ENCODE measurements at places on chromosomes 2 and 18.

DNA sequence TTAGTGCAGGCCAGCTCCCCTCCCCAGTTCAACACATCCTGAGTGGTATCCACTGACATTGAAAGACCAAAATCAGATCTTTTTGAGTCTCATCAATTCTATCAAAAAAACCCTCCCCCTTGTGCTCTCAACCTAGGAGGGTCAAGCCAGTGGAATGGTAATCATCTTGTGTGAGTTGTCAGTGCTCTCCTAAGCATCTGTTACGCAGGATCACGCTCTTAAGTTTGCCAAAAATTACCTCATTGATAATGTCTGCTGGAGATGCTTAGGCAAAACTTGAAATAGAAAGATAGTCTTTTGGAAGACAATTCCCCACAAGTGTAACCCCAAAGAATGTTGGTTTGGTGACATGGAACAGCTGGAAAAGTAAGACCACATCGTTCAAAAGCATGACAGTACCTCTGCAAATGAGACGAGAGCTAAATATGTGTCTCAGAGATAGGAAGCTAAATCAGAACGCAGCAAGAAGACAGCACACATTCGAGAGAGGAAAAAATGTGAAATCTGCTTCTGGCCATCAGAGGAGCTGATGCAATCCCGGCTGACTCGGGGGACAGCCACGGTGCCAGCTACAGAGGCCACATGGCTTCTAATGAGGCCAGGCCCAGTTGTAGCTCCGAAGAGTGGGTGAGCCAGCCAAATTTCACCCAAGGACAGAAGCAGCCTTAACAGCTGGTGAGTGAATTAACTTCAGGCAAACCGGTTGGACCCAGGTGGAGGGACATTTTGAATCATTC is 753.9 kb downstream of the RNF144A start:
- no peak for DNase-seq

DNA sequence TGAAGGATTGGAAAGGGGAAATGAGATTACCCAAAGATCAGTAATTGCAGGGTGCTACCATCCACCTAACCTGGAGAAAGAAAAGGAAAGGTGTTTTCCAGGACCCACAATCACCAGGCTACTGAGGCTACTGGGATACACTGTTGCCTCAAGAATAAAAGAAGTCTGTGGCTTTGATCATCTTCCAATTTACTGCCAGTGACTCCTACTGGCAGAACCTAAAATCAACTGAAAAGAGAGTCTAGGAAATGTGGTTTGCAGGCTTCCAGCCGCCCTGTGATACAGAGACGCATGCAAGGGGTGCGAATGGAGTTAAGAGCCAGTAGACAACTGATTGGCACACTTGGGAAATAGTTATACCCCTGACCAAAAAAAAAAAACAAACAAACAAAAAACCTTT is 16.6 kb upstream of the TTL start:
- no peak for DNase-seq

DNA sequence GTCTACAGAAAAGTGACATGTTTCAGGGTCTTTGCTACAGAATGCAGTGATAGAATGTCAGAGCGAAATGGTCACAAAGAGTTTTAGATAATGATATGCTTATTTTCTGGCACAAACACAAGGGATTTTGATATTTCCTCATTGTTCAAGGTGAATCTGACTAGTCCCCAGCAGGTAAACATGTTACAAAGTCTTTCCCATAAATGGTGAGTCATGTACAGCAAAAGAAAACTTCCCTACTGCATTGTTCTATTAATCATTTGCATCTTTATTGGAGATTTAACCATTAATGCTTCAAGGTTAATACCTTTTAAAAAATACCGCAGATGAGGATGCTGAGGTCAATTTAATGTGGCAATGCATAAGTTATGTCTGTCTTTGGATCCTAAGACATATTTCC is 19.1 kb upstream of the TRIB2 start:
- DNase-seq: no peak

DNA sequence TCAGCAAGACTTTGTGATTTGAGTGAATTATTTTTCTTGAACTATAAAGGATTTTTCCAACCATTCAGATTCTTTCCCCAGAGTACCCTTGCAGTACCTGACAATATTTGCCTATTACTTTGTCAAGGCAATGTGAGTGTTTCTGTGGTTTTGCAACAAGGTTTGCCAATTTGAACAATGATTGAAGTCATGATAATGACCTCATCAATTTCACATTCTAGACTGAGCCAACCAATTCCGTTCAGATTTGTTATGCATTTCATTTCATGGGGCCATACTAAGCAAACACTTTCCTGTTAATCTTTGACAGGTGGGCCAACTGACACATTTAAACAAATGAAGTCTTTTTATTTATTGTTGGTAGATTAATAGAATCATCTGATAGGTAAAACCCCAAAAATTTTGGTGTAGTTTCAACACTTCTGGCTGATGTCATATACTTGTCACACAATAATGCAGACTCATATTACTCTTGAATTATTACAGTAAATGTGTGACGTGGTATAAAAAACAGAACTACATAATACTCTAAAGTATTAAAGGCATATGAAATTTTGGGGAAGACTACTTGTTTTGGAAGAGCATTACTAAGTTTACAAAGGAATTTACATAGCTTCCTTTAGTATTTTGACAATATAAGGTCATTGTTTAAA is 526.4 kb downstream of the DPP10 start:
- no peak for DNase-seq

DNA sequence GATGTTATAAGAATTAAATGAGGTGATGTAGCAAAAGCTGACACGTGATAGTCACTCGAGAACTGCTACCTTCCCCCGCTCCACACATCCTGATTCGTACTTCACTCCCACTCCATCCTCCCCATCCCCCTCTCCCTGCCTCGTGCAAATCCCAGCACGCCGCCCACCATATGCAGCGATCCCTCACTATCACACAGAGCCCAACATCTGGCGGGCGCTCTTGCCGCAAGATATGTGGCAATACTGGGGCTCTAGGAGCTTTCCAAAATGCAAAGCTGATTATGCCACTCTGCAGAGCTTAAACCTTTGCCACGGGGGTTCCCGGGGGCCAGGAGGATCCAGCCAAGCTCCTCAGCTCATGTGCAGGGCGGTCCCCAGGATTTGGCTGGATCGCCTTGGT is 37.4 kb downstream of the DNMT3A start:
- no peak for DNase-seq

- DNase-seq: no peak
These were observed 1.0 kb downstream of the EPHA4 start for GRCh38 chr2:221571025-221571550.

DNA sequence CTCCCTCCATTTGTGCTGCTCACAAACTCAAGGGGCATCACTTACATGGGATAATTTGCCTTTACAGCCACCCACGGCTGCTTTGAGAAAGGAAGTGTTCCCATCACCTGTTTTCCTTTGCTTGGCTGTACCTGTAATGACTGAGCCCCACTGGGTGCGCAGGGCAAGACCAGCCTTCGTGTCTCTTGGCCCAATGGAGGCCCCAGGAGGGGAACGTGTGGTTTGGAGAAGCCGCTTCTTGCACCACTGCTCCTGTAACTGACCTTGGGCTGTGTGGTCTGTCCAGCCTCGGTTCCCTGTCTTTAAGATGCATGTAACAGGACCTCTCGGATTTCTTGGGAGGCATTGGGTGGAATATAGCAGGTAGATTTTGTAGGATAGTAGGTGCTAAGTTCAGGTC is 41.1 kb downstream of the LDLRAD4 start:
- no peak for DNase-seq

GRCh38 chr18:58128381-58129374 is 84.7 kb downstream of the NEDD4L start:
- no peak for DNase-seq

- no peak for DNase-seq
These were observed 102.4 kb downstream of the TRIB2 start for GRCh38 chr2:12819103-12819475.

DNA sequence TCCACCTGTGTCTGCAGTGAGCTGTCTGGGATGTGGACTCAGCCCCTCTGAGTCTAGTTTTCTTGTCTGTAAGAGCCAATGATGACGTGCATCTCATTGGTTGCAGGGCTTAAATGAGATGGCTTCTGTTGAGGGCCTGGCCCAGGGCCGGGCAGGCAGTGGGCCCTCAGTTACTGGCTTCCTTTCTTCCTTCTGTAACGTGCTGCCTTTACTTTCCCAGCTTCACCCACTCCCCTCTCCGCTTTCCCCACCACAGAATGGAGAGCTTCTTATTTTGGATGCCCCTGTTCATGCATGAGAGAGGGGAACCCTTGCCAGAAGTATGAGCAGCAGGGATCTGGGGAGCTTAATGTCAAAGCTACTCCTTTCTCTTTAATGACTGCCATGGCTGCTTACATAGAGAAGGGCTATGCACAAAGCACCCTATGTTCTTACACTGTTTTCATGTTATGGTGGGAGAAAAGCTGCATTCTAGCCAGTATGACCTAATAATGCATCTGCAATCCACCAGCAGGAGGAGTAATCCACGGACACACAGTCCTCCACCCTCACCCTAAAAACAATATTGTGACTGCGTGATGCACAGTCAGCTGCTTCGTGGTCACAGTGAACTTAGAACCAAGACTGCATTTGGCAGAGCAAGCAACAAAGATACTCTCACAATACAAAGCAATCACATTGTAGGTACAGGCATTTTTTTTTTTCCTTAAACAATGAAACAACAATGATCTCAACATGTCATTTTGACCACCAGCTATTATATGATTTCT is 37.2 kb downstream of the CREG2 start:
- no peak for DNase-seq

- DNase-seq: no peak
These were observed 101.1 kb upstream of the NCK2 start for GRCh38 chr2:105643405-105644173.

Measured in stimulated activated CD4-positive, alpha-beta T cell treated with anti-CD3 and anti-CD28 coated beads, TNF-alpha, amount 100 ng/mL, for 1 hour (primary cell).